ENCODE measurements at places on chromosomes 11 and 22. TPM values are rescaled to one million over a fixed set of nuclear protein-coding genes. Genes with fewer than 3 reads are reported as not detected.

- peaks cover 76% of the 10 kb centered on the region for H3K36me3 ChIP-seq
- peak overlapping the region; percentile 69 for H3K27ac ChIP-seq
- H3K4me3 ChIP-seq = peak overlapping the region; percentile 52
Measured at GRCh38 chr11:46380340-46381047, 975 bp upstream of the MDK start.

GRCh38 chr11:27013781-27014361, 20.0 kb downstream of the FIBIN start:
- H3K4me3 ChIP-seq = no peak overlapping the region
- H3K36me3 ChIP-seq = no peaks in the 10 kb centered on the region
- H3K27me3 ChIP-seq = no peaks in the 10 kb centered on the region

GRCh38 chr11:118238421-118238820, 13.6 kb upstream of the JAML start:
- peaks cover 24% of the 10 kb centered on the region for H3K27me3 ChIP-seq
- H3K36me3 ChIP-seq = no peaks in the 10 kb centered on the region
- DNase-seq = no peak
- H3K4me3 ChIP-seq = no peak overlapping the region

- no peaks in the 10 kb centered on the region for H3K36me3 ChIP-seq
- no peak overlapping the region for H3K4me3 ChIP-seq
- peaks cover 4% of the 10 kb centered on the region for H3K4me1 ChIP-seq
- no peaks in the 10 kb centered on the region for H3K27me3 ChIP-seq
Measured at GRCh38 chr11:132779497-132779896, 752.8 kb downstream of the OPCML start.

The BRSK2 gene
- 18.7 TPM for total RNA-seq

DNA sequence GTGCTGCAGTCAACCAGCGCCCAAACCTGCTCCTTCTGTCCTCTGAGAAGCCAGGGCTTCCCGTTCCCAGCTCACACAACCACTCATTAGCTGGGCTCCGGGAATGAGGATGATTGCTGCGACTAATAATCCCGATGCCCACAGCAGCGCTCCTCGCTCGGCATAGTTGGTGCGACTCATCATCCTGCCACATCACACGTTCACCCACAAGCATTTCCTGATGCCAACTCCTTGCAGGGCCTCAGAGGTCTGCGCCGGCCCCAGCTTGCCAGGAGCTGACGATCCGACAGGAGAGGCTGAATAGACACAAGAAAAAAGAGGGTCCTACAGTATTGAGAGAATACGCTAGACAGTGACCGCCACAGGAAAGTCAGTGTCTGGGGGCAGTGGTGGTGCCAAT, 10.6 kb upstream of the CSNK1E start:
- no peak for DNase-seq
- H3K36me3 ChIP-seq = peaks cover 4% of the 10 kb centered on the region
- H3K4me3 ChIP-seq = no peak overlapping the region
- H3K27ac ChIP-seq = no peak overlapping the region
- no peaks in the 10 kb centered on the region for H3K27me3 ChIP-seq
- H3K4me1 ChIP-seq = peaks cover 9% of the 10 kb centered on the region

DNA sequence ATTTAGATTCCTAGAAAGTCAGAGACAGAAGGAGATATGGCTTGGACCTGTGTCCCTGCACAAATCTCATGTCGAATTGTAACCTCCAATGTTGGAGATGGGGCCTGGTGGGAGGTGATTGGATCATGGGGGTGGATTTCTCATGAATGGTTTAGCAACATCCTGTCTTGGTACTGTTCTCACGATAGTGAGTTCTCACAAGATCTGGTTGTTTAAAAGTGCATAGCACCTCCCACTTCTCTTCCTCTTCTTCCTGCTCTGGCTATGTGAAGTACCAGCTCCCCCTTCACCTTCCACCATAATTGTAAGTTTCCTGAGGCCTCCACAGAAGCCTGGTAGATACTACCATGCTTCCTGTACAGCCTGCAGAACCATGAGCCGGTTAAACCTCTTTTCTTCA, 27.6 kb upstream of the PAMR1 start:
- no peaks in the 10 kb centered on the region for H3K27me3 ChIP-seq
- no peak overlapping the region for H3K27ac ChIP-seq
- no peaks in the 10 kb centered on the region for H3K36me3 ChIP-seq
- H3K4me3 ChIP-seq = no peak overlapping the region
- no peaks in the 10 kb centered on the region for H3K4me1 ChIP-seq
- no peak for DNase-seq

- no peak overlapping the region for H3K27ac ChIP-seq
- H3K4me1 ChIP-seq = peaks cover 2% of the 10 kb centered on the region
- H3K36me3 ChIP-seq = no peaks in the 10 kb centered on the region
- DNase-seq = no peak
- peaks cover 12% of the 10 kb centered on the region for H3K27me3 ChIP-seq
Measured at GRCh38 chr11:73269459-73270015, 2.6 kb upstream of the P2RY6 start.

The CHST1 gene
- 10.5 TPM for total RNA-seq

- H3K27ac ChIP-seq = no peak overlapping the region
- no peaks in the 10 kb centered on the region for H3K36me3 ChIP-seq
- no peaks in the 10 kb centered on the region for H3K4me1 ChIP-seq
Measured at GRCh38 chr11:92859156-92859690, 110.2 kb upstream of the MTNR1B start.

The PANX3 gene
- 0.11 TPM for total RNA-seq

The CLCF1 gene
- total RNA-seq = 0.50 TPM

DNA sequence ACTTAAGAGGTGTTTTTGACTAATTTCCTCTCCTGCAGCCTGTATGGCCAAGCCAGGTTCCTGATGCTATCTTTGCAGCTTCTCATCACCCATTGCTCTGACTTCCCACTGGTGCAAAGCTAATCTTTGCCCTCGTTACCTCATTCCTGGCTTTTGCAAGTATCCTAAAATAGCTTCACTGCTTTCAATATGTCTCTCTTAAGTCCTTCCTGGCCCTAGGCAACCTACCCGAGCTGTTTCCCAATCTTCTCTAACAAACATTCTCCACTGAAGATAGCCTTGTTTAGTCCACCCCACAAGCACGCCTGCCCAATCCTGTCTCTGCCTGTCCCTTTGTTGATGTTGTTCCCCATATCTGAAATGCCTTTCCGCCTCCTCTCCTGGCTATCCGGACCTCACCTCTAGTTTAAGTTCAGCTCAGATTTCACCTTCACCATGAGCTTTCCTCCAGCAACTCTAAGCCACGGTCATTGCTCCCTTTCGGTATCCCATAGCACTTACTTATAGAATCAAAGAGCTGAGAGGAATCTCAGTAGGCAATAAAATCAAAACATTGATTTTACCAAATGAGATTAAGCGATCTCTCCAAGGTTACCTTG, 30.1 kb upstream of the CECR2 start:
- H3K4me1 ChIP-seq = no peaks in the 10 kb centered on the region
- H3K36me3 ChIP-seq = no peaks in the 10 kb centered on the region
- no peaks in the 10 kb centered on the region for H3K27me3 ChIP-seq

The PPFIBP2 gene
- total RNA-seq = 23.8 TPM

- no peak for DNase-seq
- H3K27ac ChIP-seq = no peak overlapping the region
- H3K4me1 ChIP-seq = no peaks in the 10 kb centered on the region
- no peak overlapping the region for H3K4me3 ChIP-seq
- no peaks in the 10 kb centered on the region for H3K36me3 ChIP-seq
- H3K27me3 ChIP-seq = no peaks in the 10 kb centered on the region
Measured at GRCh38 chr22:19419464-19420178, 11.9 kb downstream of the HIRA start.

Data from spinal cord (tissue), 10 donors.